Fibroblast of skin of abdomen (primary cell): ENCODE measurements at places on chromosomes 7 and 10.

GRCh38 chr10:49011756-49012155 is 72.1 kb upstream of the LRRC18 start:
- DNase-seq: no peak

DNA sequence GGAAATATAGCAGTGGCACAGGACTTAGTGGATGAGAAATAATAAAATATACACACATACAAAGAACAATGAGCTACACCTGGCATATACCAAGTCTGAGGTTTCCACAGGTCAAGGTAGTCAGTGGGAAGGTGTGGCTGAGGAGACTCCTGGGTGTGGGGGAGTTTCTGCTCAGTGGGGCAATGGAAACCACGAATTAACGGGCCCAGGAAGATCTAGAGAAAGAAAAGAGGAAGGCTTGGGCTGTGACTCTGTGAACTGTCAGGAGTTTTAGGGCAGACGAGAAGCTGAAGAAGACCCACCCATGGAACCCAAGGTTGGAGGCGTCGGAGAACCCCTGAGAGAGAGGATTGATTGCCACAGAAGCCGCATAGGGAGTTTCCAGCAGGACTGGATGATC is 196.5 kb downstream of the HERPUD2 start:
- no peak for DNase-seq

GRCh38 chr10:124127965-124128810 is 34.8 kb upstream of the CHST15 start:
- DNase-seq: no peak

GRCh38 chr7:129636641-129637040 is 25.1 kb downstream of the NRF1 start:
- DNase-seq: no peak

DNA sequence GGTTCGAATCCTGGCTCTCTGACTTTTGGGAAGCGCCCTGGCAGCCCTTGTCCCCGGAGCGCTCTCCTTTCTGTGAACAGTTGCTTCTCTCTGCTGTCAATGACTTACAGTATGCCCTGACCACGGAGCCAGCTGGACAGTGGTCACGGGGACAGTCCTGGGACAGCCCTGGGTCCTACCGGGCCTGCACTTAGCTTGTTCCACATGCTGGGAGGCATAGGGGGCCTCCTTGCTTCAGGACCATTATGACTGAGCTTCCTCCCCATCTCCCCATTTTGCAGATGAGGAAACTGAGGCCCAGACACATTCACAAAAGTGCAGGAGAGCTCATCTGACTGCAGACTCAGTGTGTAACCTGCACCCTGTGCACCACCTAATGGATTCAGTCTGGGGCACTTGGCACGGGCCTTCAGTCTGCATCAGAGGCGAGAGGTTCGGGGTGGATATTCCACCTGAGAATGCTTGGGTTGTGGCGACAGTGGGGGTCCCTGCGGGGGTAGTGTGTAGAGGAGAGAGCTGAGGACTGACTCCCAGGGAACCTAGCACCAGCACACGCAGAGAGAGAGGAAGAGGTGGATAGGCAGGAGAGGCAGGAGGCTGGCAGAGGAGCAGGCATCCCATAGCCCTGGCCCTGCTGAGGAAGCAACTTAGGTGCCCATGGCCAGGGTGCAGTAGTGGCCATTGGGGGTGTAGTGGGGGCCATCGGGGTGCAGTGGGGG is 1.6 kb downstream of the DOCK1 start:
- no peak for DNase-seq

- DNase-seq: peak; percentile 98
Measured at GRCh38 chr7:55365675-55366460, 731 bp downstream of the LANCL2 start.

- peak; percentile 6 for DNase-seq
Measured at GRCh38 chr10:6700066-6700465, 120.0 kb upstream of the PRKCQ start.
